ENCODE measurements at places on chromosomes 1 and 21.
A peak's percentile ranks its signal among the peaks of the same experiment; 100 is the strongest.

DNA sequence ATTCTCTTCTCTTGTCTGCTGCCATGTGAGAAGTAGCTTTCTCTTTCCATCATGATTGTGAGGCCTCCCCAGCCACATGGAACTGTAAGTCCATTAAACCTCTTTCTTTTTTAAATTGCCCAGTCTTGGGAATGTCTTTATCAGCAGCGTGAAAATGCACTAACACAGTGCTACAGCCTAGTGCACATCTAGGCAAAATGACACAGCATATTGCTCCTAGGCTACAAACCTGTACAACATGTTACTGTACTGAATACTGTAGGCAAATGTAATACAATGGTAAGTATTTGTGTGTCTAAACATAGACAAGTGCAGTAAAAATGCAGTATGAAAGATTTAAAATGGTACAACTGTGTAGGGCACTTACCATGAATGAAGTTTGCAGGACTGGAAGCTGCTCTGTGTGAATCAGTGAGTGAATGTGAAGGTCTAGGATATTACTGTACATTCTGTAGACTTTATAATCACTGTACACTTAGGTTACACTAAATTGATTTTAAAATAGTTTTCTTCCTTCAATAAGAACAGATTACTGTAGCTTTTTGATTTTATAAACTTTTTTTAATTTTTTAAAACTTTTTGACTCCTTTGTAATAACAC lies 69.4 kb downstream of the RGS21 start:
- DNase-seq: no peak
- no peaks in the 10 kb centered on the region for H3K27me3 ChIP-seq
- H3K4me3 ChIP-seq: no peak overlapping the region

GRCh38 chr1:12546771-12547585 lies 71.0 kb downstream of the DHRS3 start:
- DNase-seq: no peak
- H3K27me3 ChIP-seq: no peaks in the 10 kb centered on the region
- no peaks in the 10 kb centered on the region for H3K36me3 ChIP-seq
- peaks cover 46% of the 10 kb centered on the region for H3K4me1 ChIP-seq
- peak overlapping the region; percentile 93 for H3K27ac ChIP-seq
- no peak overlapping the region for H3K4me3 ChIP-seq

DNA sequence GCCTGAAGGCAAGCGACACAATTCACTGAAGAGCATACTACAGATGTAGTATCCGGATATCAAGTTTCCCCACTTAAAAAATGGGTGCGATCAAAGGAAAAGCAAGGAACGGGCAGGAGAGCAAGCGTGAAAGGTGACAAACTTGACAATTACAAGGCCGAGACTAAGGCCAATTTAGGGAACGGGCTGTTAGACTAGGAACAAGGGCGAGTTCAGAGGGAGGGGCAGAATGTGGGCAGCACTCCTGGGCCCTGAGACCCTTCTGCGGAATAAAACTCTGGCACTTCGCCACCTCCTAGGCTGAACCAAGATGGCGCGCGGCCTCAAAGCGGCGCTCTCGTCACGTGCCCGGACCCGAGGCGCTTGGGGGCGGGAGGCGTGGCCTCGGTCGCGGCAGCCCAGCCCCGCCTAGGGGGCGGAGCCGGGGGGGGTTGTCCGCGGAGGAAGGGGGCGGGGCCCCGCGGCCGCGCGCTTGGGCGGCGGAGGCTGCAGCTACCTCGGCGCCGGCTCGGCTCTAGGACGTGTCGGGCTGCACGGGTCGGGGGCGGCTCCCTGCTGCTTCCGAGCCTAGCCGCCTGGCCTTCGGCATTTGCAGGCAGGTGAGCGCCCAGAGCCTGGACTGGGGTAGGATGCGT lies at the start of gene PPFIA4:
Gene PPFIA4 (plus strand): TSS at position 461 of the 635 bp plus-strand sequence. CDS start 12,518 bp downstream, outside the sequence.
- H3K4me1 ChIP-seq: peaks cover 8% of the 10 kb centered on the region
- H3K27ac ChIP-seq: peak within 1 kb of the TSS; percentile 65
- H3K27me3 ChIP-seq: no peaks in the 10 kb centered on the region
- DNase-seq: peak; percentile 84
- peak within 1 kb of the TSS; percentile 13 for H3K4me3 ChIP-seq

- peaks cover 41% of the 10 kb centered on the region for H3K4me1 ChIP-seq
- H3K4me3 ChIP-seq: no peak overlapping the region
- H3K36me3 ChIP-seq: no peaks in the 10 kb centered on the region
- no peaks in the 10 kb centered on the region for H3K27me3 ChIP-seq
Observed at GRCh38 chr1:26283871-26284596, 4.1 kb downstream of the SH3BGRL3 start.

GRCh38 chr1:55073187-55073916 lies 34.0 kb downstream of the PCSK9 start:
- no peak overlapping the region for H3K27ac ChIP-seq
- peaks cover 88% of the 10 kb centered on the region for H3K36me3 ChIP-seq
- no peaks in the 10 kb centered on the region for H3K27me3 ChIP-seq

DNA sequence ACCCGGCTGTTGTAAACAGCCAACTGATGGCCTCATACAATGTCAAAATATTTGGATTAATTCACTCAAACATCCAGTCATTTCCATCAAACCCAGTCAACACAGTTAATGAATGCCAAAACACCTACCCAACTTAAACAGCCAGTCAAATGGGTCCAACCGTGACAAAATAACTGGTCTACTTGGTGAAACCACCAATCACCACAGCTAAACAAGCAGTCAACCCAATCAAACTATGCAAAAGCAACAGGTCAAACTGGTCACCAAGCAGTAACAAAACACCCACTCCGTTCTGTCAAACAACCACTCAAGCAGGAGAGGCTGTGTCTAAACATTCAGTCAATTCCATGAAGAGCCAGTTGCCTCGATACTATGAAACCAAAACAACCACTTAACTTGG lies 119.2 kb downstream of the FOXD2 start:
- no peaks in the 10 kb centered on the region for H3K27me3 ChIP-seq
- no peak overlapping the region for H3K27ac ChIP-seq
- no peak overlapping the region for H3K4me3 ChIP-seq

DNA sequence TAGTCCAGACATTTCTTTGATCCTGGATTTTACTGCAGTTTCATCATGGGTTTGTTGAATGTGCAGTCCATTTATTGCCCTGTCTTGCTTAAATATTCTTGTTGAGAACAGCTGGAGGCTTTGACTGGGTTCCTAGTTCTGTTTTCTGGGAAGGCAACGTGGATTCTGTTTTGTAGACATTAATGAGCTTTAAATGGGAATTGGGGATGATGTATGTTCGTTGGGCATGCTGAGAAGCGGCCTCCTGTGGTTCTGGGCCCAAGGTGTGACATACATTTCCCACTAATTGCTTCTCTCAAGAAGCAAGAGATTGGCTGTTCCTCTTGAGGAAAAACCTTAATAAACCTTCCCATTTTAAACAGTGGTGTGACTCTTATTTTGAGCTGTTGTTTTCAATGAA lies 22.9 kb downstream of the INKA2 start:
- DNase-seq: no peak
- no peaks in the 10 kb centered on the region for H3K27me3 ChIP-seq
- no peaks in the 10 kb centered on the region for H3K36me3 ChIP-seq

GRCh38 chr1:156612666-156613065 lies 6.5 kb upstream of the HAPLN2 start:
- H3K4me1 ChIP-seq: no peaks in the 10 kb centered on the region
- no peaks in the 10 kb centered on the region for H3K36me3 ChIP-seq
- no peak overlapping the region for H3K27ac ChIP-seq

- H3K27me3 ChIP-seq: no peaks in the 10 kb centered on the region
- no peaks in the 10 kb centered on the region for H3K36me3 ChIP-seq
- no peak overlapping the region for H3K27ac ChIP-seq
- H3K4me1 ChIP-seq: no peaks in the 10 kb centered on the region
Observed at GRCh38 chr1:79043506-79043905, 37.0 kb upstream of the ADGRL4 start.

GRCh38 chr1:81358151-81358550 lies 442.6 kb upstream of the ADGRL2 start:
- no peak for DNase-seq
- no peak overlapping the region for H3K27ac ChIP-seq
- peaks cover 4% of the 10 kb centered on the region for H3K4me1 ChIP-seq

DNA sequence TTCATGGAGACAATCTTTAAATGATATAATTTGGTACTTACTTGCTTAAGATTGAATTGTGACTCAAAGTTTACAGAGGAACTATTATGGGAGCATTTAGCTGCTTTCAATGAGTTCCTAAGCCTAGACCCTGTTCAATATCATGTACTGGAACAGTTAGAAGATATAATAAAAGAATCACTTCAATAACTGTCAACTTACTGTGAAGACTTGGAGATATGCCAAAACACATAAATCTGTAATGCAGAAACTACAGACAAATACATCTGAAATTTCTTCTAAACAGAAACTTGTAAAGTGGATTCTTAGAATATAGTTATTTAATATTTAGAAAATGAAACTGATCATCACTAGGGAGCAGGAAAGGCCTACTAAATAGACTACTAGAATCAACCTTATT lies 259.3 kb downstream of the HLX start:
- no peak overlapping the region for H3K27ac ChIP-seq
- no peak for DNase-seq
- H3K4me1 ChIP-seq: no peaks in the 10 kb centered on the region
- no peak overlapping the region for H3K4me3 ChIP-seq
- H3K36me3 ChIP-seq: no peaks in the 10 kb centered on the region
- H3K27me3 ChIP-seq: no peaks in the 10 kb centered on the region

- DNase-seq: no peak
- peaks cover 32% of the 10 kb centered on the region for H3K4me1 ChIP-seq
- H3K36me3 ChIP-seq: no peaks in the 10 kb centered on the region
- no peak overlapping the region for H3K4me3 ChIP-seq
Observed at GRCh38 chr1:201917362-201918033, 28.8 kb downstream of the SHISA4 start.

DNA sequence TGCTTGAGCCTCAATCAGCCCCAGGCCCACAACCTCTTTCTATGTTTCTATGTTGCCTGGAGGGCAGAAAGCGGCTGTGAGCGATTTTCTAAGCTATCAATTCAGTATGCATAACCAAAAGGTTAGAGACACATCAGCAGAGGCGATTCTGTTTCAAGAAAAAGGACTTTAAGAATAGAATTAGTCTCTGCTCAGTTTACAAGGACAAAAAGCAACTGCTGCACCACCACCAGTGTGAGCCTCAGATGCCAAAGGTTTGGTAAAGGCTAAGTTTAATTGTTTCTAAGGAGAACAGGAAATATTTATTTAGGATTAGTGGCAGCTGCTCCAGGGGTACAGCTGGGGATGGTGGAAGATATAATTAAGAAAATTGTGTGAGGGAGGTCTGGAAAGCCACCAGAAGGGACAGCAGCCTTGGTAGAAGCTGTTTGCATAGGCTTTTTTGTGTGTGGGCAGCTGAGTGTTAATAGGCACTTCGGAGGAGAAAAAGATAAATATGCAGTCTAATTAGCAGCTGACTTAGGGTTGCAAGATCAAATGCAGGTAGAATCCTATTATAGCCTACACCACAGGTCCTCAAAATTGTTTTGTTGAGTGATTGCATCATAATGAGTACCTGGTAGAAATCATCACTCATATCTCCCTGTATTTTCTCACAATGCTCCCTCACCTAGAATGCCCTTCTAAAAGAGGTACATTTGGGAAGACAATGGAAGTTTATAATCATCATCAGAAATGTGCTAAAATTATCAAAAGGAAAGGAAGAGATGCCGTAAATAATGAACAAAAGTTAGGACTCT lies 35.8 kb downstream of the ZC3H11B start:
- H3K36me3 ChIP-seq: no peaks in the 10 kb centered on the region
- no peak overlapping the region for H3K4me3 ChIP-seq
- no peak for DNase-seq

DNA sequence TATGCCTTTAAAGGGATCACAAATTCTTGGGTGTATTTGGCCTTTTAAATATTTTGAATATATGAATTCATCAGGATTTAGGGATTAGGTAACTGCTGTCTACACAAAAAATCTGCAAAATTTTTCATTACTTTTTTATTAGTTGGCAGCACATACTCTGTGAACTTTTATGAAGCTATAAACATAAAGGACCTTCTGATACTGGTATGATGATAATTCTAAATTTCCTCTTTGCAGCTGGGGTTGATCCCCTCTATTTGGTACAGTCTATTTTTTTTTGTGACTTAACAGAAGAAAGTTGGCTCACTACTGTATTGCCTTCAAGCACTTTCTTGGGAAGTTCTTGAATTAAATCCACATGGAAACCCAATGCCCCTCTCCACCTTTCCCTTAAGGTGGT lies 416.1 kb downstream of the LMO4 start:
- H3K27ac ChIP-seq: no peak overlapping the region
- H3K4me1 ChIP-seq: no peaks in the 10 kb centered on the region
- H3K4me3 ChIP-seq: no peak overlapping the region
- no peaks in the 10 kb centered on the region for H3K27me3 ChIP-seq
- DNase-seq: no peak
- H3K36me3 ChIP-seq: no peaks in the 10 kb centered on the region

DNA sequence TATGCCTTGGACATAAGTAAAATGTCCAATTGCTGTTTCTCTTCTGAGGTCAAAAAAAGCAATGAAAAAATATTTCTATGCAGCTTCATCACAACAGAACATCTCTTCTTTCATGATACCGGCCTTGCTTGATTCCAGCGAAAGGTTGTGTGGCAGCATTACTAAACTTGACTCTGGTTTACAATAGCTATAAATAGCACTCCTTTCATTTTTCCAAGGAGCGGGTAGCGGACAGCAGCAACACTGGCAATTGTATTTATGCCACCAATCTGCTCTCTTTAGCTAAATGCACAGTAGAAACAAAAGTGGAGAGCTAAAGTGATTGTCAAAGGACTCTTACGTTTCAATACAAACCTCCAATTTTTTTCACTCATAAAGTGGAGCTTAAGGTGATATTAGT lies 7.5 kb upstream of the DAB1 start:
- H3K4me3 ChIP-seq: no peak overlapping the region
- no peaks in the 10 kb centered on the region for H3K4me1 ChIP-seq
- H3K36me3 ChIP-seq: no peaks in the 10 kb centered on the region
- H3K27ac ChIP-seq: no peak overlapping the region

DNA sequence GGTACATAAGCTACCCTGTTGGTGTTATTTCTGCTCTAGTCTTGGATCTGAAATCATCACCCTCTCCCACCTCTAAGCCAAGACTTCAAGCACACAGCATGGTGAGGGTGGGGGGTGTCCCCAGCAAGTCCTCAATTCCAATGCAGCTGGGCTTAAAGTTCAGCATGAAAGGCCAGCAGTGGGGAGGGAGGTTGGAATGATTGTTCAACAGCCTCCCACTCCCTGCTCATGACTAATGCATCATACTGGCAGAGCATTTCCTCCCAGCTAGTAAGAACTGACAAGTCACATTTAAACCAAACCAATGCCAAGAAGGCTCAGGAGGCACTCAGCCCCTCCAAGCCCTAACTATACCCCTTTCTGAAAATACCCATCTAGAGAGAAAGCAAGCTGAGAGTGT lies 50.1 kb downstream of the TIAM1 start:
- H3K36me3 ChIP-seq: no peaks in the 10 kb centered on the region
- H3K4me1 ChIP-seq: no peaks in the 10 kb centered on the region
- H3K4me3 ChIP-seq: no peak overlapping the region
- H3K27me3 ChIP-seq: no peaks in the 10 kb centered on the region
- DNase-seq: no peak
- H3K27ac ChIP-seq: no peak overlapping the region

- H3K36me3 ChIP-seq: no peaks in the 10 kb centered on the region
- H3K4me3 ChIP-seq: no peak overlapping the region
- no peak overlapping the region for H3K27ac ChIP-seq
- no peaks in the 10 kb centered on the region for H3K27me3 ChIP-seq
- no peaks in the 10 kb centered on the region for H3K4me1 ChIP-seq
- DNase-seq: no peak
Observed at GRCh38 chr21:36461918-36462486, 17.9 kb downstream of the CLDN14 start.
